Posterior cingulate gyrus (tissue), 11 donors: ENCODE measurements at places on chromosomes 5 and 9.

GRCh38 chr9:38043931-38044623, 24.9 kb downstream of the SHB start:
- no peak for DNase-seq

- DNase-seq = no peak
Observed at GRCh38 chr5:179803651-179804554, 2.8 kb downstream of the MGAT4B start.

DNA sequence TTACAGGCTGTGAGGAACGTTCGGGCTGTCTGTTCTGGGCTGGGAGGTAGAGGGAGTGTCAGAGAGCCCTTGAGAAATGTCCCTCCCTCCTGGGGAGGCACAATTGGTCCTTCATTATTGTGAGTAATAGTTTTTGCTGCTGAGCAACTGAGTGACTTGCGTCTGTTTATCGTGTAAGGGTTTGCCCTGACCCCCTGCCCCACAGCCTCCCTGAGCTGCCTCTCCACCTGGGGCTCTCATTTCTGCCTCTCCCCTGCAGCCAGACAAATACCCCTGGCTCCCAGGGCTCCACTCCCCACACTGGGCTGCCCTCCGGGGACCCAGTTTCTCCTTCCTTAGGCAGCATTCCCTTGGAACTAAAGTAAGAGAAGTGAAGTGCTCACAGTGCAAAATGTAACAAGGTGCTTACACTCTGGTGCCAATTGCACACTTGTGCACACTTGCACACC, 174.9 kb upstream of the MVB12B start:
- DNase-seq = no peak

- no peak for DNase-seq
Observed at GRCh38 chr9:83401328-83401900, 136.8 kb downstream of the FRMD3 start.

DNA sequence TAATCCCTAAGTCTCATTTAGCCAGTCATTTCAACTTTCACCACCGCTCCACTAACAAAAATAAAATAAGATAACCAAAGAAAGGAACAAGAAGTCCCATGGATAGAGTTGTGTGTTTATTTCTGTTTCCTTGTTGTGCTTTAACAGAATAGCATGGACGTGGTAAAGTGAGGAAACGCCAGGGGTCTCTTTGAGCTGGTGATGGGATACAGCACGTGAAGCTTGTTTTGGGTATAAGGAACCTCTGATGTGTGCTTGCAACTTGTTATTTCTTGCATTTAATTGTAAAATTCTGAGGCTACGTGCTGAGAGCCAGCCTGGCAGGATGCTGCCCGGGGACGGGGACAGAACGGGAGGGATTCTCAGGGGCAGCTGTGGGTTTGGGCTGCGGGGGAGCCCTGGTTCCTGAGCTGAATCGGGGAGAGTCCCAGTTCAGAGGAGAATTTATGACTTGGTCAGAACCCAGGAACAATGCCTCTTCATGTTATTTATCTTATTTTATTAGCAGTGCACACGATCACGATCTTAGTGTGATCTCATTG, 63.4 kb downstream of the ANKRD33B start:
- no peak for DNase-seq

DNA sequence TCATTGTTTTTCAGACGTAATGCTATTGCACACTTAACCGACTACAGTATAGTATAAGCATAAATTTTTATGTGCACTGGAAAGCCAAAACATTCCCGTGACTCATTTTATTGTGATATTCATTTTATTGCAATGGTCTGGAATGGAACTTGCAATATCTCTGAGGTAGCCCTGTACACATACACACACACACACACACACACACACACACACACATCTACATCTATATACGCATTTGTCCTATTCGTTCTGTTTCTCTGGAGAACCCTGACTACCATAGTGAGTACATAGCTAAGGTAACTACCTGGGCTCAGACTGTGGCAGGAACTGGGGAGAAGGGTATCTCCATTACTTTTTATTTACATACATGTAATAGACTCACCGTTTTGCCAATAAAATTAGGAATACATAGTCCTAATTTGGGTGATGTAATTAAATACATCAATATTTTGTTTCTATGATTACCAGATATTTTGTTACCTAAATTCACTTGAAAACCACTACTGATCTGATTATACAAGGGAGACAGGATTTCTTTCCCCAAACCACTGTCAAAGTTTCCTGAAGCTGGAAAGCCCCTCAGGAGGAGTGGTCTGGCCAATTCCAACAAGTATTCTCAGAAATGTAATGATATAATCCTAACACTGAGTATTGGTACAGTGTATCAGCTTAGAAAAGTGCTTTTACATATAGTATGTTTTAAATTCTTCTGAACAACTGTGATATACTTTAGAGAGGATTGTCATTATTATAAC, 74.0 kb upstream of the PLPP1 start:
- no peak for DNase-seq

- no peak for DNase-seq
Observed at GRCh38 chr5:3121813-3122212, 370.3 kb upstream of the IRX2 start.

DNA sequence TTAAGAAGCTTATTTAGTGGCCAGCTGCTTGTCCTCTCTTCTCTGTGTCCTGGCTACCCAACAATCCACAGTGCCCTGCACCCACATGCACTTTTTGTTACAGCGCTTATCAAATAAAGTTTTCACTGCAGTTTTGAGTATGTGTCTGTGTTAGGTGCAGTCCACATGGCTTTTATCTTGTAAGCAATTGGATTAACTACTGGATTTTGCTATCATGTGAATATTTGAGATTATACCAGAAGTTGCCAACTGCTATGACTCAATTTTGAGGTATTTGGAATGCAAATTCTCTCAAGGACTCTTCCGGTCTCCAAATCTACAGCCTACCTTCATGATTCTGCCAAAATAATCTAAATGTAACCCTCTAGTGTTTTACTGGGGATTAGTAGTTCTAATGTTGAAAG, 690.2 kb downstream of the NR2F1-AS1 start:
- no peak for DNase-seq

GRCh38 chr5:131461742-131462141, 173.3 kb downstream of the RAPGEF6 start:
- DNase-seq = no peak

- DNase-seq = no peak
Observed at GRCh38 chr5:134136771-134137170, 22.3 kb downstream of the TCF7 start.

DNA sequence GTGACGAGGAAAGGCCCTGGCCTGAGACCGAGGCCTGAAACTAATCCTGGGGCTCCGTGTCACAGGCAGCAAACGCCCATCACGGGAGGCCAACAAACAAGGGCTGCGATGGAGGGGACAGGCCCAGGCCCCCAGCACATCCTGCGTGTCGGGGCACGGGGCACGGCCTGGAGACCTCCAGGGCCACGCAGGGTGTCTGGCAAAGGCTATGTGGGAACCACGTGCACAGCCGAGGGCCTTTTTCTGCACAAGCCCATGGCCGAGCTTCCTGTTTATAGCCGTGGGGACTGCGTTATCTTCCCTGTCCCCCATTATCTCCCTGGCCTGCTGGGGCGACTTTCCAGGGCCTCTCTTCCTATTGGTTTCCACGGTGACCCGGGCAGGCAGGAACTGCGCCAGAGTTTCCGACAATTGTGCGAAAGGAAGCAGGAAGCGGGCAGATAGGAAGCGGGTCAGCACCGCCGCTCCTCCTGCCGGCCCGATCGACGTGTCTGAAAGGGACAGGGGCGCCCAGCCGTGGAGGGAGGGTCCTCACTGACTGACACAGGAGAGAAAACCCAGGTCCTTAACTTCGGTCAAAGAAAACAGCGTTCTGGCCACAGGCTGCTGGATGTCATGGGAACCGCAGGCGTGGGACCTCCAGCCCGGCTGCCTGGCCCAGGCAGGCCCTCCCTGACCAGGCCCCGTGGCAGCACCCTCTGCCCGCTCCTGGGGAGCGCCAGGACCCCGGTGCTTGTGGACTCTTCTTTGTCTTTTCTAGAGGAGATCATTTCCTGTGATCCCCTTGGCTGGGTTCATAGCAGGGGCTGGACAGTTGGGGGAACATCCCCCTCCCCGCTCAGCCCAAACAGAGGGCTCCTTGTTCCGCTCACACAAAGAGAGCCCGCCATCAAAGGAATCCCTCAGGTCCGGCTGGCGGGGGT, 29.1 kb upstream of the SEC16A start:
- DNase-seq = peak; percentile 75

GRCh38 chr9:79977510-79978197, 405.9 kb downstream of the TLE4 start:
- DNase-seq = no peak

GRCh38 chr9:34994260-34994899, 4.8 kb downstream of the DNAJB5 start:
- peak; percentile 58 for DNase-seq

GRCh38 chr9:4196376-4196775, 103.5 kb downstream of the GLIS3 start:
- DNase-seq = no peak

DNA sequence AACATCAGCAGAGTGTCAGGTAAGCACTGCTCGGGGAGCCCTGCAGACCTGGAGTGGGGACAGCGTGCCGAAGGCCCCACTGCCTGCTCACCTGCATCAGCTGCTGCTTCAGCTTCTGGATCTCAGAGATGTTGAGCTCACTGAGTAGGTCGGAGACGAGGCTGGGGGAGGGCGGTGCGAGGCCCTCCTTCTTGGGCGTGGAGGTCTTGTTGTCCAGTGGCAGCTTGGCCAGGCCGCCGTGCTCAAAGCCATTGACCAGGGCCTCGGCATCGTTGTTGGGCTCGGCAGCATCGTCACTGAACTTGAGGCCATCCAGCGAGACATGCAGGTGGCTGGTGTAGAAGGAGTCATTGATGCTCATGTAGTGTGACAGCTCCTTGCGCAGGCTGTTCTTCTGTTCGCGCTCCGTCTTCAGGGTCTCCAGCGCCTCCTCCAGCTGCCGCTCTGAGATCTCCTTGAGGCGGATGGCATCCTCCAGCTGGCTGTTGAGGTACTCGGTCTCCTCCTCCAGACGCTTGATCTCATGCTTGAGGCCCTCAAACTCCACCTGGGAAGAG, 44.3 kb downstream of the BICD2 start:
- DNase-seq = no peak
